Activated effector memory CD4-positive, alpha-beta T cell treated with Interleukin-2 at 50 U/mL for 16 hours (primary cell): ENCODE measurements at places on chromosomes 3 and 15.
A peak's percentile ranks its signal among the peaks of the same experiment; 100 is the strongest.

DNA sequence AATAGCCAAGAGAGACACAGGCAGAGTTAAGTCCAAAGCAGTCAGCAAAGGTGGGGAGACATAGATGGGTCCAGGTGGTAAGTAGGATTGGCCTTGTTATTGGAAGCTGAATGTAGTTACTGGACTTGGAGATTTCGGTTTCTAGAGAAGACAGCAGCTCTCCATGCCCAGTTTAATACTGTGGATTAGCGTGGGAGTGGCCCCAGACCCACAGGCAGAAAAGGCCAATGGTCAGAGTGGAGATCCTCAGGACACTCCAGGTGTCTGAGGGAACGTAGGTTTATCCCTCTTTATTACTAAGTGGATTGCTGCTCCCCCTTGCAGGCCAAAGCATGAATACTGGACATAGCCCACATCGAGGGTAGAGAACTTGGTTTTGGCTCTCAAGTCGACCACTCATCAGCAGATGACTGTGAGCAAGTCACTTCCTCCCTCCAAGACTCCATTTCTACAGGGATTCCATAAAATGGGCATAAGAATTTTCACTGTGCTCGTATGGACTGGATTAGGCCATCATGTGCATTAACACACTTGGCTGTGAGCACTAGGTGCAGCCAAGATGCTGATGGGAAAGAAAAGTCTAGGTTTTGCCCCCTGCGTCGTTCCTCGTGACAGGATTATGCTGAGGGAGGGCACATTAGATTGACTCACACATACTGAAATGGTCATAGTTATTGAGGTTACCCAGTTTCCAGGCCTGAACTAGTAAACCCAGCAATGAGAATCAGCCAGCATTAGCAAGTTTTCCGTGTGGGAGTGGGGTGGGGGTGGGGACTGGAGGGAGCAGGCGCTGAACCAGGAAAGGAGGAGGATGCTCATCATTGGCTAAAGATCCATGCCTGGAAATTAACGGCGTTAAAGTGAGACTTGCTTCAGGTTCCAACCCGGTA is 225.2 kb upstream of the TPRG1 start:
- no peak for DNase-seq

GRCh38 chr15:39887832-39888231 is 32.2 kb downstream of the GPR176 start:
- no peak for DNase-seq

DNA sequence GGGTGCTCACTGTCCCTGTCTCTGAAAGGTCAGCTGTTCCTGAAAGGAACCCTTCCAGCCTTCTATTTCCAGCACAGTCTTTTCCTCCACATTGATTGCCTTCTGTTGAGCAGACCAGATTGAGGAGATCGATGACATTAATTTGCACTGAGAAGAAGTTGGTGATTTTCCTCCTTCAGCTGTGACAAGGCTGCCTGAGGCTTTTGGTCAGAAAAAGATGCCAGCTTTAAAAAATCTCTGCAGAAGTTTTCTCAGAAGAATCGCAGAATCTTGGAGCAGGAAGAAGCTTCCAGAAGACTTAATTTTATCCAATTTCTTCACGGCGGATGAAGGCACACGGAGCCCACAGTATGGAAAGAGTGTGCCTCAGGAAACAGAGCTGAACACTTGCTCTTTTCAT is 112.8 kb downstream of the FAM43A start:
- no peak for DNase-seq

DNA sequence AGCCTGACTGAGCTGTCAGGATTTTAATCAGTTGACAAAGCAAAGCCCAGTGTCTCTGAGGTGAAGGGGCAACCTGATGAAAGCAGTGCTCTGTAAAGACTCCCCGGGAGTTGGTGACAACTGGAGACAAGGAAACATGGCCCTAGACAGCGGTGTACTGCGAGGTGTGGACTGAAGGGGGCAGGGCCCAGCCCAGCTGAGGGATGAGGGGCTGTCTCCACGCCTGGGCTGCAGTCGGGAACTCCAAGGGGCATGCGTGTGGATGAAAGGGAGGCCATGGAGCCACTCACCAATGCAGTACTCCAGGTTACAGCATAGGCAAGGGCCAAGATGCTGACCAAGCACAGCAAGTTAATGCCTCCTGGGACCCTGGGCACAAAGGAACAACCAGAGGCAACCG is 45.1 kb downstream of the SCAP start:
- DNase-seq, result no peak

GRCh38 chr3:30871720-30872119 is 22.7 kb downstream of the GADL1 start:
- no peak for DNase-seq

DNA sequence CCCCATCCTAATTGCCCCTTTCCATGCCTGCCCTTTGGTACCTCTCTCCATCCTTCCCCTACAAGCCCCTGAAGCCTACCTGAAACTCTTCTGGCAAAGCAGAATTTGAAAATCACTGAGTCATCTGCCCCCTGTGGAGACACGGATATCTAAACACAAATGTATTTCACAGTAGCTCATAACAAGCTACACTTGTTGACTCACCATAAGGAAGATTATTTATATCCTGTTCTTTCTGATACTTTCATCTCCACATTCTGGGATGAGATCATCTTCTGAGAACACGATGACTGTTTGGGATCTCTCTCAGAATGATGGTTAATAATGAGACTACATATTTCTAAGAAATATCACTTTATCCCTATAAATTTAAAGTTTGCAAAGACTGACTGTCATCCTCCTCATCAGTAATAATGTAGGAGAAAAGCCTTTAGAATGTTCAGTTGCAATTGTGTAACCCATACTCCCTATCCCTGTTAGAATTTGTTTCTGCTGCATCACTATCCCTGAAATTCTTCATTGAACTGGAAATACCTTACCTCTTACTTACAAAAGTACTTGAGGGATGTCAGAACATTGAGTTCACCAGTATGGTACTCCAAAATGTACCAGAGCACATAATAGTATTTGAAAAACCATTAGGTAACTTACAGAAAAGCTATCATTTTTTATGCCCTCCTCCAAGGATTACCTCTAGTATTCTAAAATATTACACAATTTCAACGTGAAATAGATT is 116.1 kb upstream of the IL12A start:
- no peak for DNase-seq

GRCh38 chr15:95152741-95153140 is 921.4 kb downstream of the MCTP2 start:
- no peak for DNase-seq

DNA sequence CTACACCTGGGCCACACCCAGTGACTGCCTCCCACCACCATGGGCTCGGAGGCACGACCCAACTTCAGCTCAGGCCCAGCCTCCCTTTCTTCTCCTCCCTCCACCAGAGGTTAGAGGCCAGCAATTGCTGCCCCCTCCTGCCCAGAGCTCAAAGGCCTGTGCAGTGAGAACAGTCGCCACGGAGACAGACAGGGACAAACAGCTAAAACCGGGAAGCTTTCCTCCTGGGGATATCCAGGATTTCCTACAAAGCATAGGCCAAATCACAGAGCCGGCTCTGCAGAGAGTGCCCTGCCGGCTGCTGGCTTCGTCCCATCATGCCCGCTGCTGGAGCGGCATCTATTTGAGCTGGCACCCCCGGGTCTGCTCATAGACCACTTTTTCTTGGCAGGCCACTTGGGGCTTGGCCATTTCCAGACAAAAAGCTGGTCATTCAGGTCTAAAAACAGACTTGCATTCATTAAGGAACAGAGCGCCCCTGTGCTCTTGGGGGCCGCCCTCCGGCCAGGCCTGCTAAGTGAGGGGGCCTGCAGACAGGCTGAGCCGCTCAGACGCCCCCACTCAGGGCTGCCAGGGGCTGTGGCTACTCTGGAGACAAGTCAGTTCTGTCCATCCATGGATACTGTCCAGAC is 17.5 kb downstream of the GRAMD2A start:
- no peak for DNase-seq

GRCh38 chr15:74776821-74777768 is 4.8 kb upstream of the CSK start:
- no peak for DNase-seq

DNA sequence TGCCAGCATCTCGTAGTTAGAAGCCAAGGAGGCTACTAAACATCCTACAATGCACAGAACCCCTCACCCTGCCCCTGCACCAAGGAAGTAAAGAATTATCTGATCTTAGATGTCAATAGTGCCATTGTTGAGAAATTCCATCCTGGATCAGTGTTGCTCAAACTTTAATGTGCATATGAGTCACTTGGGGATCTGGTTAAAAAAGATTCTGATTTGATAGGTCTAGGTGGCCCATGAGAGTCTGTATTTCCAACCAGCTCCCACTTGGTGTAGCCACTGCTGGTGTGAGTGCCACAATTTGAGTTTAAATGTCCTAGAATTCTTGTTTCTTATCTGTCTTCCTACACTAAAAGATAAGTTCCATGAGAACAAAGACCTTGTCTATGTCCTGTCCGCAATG is 43.7 kb downstream of the TMEM45A start:
- DNase-seq, result no peak

- DNase-seq, result no peak
Observed at GRCh38 chr3:42653560-42654330, at the start of gene ZBTB47. Gene ZBTB47 (plus strand): TSS chr3:42653697. CDS start chr3:42658356, 4,659 bp downstream.

DNA sequence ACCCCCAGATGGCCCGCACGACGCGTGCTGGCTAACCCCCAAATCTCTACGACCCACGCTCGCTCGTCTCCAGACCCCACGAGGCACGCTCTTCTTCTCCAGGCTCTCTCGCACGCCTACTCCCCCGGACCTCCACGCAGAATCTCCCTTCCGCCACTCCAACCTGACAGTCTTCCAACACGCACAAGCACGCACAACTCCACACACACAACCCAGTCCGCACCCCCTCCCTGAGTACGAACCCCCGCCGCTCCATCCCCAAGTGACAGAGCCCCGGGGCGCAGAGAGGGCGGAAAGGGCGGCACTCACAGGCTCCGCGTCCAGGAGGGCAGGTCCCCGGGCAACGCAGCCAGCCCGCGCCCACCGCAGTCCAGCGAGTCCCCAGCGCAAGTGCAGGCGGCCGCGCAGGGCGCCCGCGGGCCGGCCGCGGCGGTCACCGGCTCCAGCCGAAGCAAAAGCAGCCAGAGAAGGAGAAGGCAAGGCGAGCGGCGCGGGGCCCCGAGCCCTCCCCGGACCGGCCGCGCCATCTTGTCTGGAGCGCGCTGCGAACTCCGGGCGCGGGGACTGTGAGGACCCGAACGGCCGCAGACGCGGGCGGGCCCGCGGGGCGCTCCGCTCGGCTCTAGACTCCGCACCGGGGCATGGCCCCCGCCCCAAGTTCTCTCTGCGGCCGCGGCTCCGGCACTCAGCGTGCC is 794 bp downstream of the LRIG1 start:
- DNase-seq, result peak; percentile 27

DNA sequence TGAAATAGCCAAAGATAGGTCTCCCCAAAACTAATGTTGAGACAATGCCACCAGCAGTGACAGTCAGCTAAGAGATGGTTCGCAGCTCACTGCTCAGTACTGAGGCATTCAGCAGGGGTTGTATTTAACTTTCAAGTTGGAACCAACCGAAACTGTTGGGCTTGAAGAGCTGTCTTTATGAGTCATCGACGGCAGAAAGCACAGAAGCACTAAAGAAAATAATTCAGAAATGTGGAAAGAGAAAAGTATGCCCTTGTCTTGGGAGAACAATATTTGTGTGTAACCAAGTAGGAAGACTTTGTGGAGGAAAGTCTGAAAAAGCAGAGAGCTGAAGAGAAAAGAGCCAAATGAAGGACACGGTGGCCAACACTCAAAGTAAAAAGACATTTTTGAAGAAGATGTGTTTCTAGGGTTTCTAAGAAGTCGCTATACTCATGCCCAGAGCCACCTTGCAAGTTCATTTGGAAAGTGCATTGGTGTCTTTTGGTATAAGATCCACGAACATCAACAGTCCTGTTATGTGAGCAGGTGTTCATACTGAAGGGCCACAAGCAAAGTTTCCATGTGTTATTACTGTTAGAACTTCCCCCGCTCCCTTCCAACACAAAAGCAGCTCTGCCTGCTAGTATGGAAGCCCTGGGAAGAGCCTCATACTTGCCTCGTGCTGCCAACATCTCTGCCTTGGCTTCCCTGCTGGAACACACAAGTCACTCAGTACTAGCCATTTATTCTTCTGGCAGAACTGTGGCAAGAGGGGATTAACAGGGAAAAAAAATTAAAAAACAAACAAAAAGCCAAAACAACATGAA is 4.1 kb upstream of the RARB start:
- no peak for DNase-seq

DNA sequence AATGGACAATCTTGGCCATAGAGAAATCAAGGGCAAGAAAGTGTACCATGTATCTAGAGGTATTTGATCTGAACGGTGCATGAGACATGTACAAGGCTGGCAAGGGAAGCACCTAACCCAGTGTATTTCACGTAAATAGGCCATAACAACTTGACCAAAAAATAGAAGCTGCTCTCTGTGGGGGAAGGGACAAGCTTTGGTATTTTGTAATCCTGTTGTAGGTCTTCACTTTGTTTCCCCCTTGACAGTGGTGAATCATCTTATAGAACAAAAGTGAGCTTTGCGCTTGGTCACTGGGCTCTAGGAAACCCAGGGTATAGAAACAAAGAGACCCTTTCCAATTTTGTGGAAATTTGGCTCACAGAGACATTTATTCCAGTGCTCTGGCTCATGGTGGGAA is 21.0 kb downstream of the LARS2 start:
- no peak for DNase-seq

DNA sequence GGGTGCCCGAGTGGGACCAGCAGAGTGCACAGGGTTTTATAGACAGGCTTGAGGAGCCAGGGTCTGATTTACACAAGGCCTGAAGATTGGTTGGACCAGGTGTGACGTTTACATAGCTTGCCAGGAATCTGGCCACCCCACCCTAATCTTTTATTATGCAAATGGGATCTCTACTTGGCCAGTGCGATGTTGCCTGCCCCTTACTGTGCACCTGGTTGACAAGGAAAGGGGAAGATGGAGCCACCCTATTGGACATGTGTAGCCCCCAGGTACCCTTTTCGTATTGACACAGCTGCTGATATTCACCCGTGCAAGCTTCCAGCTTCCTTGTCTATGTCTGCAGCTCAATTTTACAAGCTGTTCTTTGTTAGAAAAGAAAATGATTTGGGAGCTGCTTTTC is 132.0 kb downstream of the ARNT2 start:
- no peak for DNase-seq

DNA sequence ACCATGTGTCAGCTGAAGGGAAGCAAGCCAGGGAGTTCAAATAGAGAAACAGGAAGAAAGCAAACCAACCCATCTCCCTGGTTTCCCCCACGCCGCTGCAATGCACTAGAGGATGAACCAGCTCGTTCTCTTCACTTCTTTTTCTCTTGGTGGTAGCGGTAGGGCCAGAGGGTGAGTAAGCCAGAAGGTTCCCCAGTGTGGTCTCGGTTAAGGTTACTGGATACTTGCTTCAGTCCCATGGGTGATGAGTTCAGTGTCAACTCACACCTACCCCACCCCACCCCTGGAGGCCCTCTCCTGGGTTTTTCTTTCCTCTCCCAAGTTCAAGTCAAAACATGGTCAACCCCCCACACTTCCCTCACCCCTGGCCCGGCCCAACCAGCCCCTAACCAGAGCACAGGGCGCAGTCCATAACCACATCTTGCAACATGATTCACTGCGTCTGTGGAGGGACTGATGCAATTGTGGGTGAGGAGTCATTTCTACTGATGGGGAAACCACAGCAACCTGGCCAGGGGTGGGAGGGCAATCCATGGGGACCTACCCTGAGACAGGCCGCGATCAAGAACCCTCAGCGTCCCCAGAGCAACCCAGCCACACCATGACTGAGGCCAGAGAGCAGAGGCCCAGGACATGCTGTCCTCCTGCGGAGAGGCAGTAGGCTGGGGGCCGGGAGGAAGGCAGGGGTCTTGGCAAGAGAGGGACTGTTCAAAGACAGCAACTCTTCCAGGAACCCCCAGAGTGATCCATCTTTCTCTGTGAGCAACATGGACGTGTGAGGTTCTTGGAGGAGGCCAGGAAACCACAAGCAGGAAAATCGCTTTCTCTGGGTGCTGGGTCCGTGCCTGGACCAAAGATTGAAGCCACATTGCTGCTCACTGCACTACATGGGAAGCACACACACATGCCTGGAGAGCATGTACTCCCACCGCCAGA is 276.6 kb downstream of the UACA start:
- DNase-seq, result peak; percentile 27
